ENCODE measurements at places on chromosomes 3 and 15. TPM values are rescaled to one million over a fixed set of nuclear protein-coding genes. Genes with fewer than 3 reads are reported as not detected.

- peak; percentile 80 for DNase-seq
These were observed at the start of the genes MRPL46 and MRPS11 for GRCh38 chr15:88467073-88467934. TSS of gene MRPL46 (minus strand) at chr15:88467388. CDS start at chr15:88467377, 11 bp downstream. TSS of gene MRPS11 (plus strand) at chr15:88467708. CDS start at chr15:88467718, 10 bp downstream.

- DNase-seq: no peak
These were observed 298.2 kb downstream of the UBE2E2 start for GRCh38 chr3:23501201-23501802.

GRCh38 chr3:127688416-127689265 is 15.9 kb downstream of the ABTB1 start:
- no peak for DNase-seq

DNA sequence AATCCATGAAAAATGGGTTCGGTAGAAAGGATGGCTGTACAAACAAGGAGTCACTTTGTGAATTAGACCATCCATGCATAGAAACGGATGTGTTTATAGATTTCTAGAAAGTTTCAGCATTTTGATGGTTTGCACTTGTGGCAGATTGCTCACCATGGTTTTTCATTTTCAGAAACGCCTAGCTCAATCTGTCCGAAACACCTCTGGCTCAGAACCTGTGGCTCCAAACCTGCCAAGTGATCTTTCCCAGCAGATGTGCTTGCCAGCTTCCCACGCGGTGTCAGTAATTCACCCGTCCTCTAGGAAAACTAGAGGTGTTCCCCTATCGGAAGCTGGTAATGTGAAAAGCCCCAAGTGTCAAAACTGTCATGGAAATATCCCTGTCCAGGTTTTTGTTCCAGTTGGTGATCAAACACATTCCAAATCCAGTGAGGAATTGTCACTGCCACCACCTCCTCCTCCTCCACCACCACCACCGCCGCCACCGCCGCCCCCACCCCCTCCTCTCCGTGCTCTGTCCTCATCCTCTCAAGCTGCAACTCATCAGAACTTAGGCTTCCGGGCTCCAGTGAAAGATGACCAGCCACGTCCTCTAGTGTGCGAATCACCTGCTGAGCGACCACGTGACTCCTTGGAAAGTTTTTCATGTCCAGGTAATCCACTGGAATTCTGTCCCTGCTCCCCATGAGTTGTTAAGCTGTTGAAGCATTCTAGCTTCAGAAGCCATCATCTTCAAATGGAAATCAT is 21.2 kb downstream of the WHAMM start:
- DNase-seq: no peak

GRCh38 chr3:166554023-166554422 is 716.8 kb upstream of the BCHE start:
- DNase-seq: no peak

Gene NOX5
- not detected for total RNA-seq

DNA sequence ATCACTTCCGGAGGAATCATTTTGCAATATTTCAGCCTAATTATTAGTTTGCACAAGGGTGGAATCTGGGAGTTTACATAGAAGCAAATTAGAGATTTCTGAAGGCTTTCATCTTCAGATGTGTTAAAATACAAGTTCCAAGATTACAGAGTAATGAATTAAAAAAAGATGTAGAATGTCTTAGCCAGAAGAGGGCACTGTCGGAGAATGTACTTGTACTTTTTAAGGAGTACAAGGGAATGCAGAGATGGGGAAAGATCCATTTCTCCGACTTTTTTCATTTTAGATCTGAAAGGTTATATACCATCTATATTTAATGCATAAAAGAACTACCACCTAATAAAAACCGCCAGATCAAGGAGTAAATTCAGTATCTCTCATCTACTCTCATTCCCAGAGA is 43.1 kb upstream of the WDR5B start:
- no peak for DNase-seq

DNA sequence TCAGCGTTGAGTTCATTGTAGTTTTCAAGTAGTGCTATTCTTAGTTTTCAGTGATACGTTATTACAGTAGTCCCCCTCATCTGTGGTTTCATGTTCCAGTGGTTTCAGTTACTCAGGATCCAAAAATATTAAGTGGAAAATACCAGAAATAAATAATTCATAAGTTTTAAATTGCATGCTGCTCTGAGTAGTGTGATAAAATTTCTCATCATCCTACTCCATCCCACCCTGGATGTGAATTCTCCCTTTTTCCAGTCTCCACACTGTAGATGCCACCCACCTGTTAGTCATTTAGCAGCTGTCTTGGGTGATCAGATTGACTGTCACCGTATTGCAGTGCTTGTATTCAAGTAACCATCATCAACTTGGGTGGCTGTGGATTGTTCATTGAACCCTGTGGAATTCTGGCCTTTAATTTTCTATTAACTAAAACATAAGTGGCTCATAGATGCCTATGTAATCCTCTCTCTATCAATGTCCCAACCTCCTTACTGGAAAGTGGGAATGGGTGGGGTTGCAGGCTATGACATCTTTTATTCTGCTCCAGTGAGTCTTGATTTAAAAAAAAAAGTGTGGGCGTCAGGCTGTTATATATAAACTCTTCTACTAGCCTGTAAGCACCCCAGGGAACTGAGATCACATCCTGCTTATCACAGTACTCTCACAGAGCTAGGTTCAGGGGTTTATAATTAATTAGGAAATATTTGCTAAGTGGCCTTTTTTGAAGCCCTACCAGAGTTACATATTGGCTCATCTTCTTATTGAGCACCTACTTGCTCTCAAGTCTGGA is 97.5 kb downstream of the CFAP20DC start:
- peak; percentile 17 for DNase-seq

Measured in GM12878 (cell line).